ENCODE measurements at places on chromosomes 6 and 20.

DNA sequence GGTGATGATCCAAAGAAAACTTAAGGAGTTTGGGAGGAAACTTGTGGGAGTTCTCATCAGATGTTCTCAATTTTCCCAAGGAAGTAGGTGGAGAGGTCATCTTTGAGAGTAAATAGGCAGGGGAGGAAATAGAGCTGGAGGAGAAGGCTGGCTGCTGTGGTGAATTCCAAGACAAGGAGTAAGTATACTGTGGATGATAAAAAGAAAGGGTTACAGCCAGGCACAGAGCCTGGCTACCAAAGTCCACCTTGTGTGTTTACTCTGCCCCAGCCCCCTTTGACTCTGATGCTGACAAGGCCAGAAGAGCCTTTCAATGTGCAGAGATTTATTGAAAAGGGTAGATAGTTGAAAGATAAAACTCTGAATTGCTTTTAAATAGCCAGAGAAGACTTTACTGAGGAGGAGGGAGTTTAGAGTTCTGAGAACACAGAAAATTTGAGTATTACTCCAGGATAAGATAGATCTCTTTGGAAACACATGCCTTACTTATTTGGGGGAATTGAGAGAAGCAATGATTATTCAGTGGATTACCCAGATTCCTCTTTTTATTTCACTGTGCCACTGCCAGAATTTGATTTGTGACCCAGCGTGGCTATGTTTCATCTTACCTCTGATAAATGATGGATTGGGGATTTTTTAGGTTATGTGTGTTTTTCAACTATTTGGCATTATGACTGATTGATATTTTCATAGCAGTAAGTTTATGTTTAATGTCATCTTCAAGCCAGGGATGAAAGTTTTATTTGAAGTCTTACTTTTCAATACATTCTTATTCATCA is 182.6 kb upstream of the JAG1 start:
- no peak for DNase-seq

GRCh38 chr6:170292407-170293158 is 1.7 kb upstream of the DLL1 start:
- peak; percentile 44 for DNase-seq

DNA sequence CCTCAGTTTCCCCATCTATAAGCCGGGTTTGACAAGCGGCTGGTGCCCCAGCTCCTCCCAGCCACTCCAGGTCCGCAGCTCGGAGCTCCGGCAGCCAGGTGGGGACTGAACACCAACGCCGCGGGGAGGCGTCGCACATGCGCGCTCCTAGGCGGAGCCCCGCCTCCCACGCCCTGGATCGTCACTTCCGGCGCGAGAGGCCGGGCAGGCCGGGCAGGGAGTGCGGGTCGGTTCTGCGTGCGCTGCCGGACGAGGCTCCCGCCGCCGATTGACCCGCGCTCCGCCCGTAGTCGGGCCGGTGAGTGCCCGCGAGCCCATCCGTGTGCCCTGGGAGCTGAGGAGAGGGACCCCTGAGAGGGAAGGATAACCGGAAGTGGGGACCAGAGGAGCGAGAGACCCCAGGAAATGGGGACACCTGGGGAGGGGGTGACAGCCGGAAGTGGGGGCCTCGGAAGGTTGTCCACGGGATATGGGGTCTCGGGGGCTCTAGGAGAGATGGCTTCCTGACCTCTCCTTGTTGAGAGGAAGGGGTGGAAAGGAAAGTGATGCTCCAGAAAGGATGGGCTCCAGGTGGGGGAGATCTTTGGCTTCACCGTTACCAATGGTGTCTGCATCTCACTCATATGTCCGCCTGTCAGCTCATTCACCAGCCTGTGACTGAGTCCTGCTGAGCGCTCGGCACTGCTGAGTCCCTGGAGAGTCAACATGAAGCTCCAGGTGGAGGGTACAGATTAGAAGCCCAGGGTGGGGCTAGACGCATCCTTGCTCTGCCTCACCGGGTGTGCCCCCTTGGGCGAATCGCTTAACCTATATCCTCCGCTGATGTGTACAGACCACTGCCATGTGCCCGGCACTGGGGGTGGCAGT is at the start of gene TTPAL:
TSS of gene TTPAL (plus strand) at position 181 of the 867 bp plus-strand sequence. CDS start 4,126 bp downstream, outside the sequence.
- DNase-seq: peak; percentile 84

DNA sequence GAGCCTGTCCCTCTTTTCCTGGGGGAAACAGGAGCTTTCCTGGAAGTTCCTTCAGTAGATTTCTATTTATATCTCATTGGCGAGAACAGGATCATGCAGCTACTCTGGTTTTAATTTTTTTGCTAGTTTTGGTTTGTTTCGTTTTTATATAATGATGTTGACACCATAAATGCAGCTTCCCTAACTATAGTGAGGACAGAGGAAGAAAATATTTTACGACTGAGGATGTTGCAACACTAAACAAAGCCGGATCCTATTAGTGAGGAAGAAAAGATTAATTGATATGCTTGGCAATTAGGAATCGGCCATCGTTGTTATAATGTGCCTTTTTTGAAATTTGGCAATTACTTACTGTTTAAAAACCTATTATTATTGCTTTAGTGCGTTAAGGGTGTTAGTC is 16.6 kb downstream of the KDM1B start:
- no peak for DNase-seq

DNA sequence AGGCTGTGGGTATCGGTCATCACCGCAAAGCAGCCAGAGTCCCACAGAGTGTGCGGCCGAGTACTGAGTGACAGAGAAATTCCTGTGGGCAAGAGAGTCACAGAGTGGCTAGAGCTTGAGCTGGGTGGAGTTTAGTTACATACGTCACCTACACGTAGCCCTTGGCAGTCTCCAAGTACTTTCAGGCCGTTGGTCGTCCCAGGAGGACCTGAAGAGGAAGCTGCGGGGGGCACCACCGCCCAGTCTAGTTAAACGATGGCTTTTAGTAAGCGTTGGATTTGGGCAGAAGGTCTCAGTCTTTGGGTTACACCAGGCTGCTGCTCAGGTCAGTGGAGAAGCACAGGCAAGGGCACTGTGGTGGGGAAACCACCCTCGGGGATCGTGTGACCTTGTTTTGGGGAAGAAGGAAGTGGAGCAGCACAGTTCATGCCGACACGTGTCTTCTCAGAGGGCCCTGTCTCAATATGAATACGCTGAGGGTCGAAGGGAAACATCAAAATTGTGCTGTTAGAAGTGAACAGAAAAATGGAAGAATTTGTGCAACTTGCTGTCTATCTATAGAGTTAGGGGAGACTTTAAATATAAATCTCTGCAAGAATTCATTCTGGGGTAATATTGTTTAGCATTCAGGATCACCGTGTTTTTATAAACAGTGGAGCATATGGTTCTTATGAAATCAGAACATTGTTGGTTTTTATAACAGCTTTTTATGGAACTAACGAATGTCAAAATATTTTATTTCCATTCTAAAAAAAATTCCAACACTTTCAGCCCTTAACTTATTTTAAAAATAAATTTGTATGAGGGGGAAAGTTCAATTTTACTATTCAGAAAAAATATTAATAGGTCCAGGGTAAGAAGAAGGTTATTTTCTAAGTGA is 28.6 kb downstream of the KIF25 start:
- DNase-seq: no peak

DNA sequence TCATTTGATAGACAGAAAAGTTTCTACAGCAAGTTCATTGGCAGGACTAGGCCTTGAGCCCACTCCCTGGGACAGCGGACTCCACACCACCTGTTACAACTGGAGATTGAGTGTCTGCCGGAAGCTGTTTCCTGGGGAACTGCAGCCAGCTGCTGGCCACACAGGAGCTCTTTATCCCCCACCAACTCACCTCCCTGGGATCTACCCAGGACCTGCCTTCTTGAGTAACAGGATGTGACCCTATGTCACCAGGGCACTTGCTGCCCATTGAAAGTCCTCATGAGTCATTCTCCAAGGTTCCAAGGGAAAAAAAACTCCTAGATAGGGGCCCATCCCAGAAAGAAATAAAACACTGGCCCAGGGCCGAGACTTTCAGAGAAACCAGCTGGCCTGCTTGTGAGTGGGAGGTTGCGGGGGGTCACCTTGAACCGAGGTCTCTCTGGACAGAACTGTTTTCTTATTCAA is 37.4 kb upstream of the SLC9A8 start:
- no peak for DNase-seq

GRCh38 chr6:137049095-137049494 is 4.3 kb upstream of the IL20RA start:
- no peak for DNase-seq

DNA sequence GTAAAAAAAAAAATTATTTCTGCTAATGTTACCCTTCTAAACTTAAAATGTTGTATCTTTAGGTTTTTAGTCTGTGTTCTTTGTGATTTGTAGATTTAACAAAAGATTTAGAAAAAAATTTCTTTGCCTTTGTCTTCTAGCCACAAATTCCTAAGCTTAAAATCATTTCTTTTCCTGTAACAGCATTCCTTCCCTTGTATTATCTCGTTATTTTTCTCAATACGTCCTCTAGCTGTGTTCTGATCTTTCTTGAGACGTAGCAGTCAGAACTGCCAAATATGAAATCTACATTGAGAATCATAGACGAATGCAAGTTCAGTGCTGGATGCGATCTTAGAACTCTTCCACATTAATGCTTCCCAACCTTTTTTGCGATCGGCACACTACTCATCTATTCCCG is 283.1 kb downstream of the UTRN start:
- DNase-seq: no peak

GRCh38 chr20:34532320-34532719 is 16.1 kb downstream of the DYNLRB1 start:
- no peak for DNase-seq
